ENCODE measurements at places on chromosomes 12 and 14. TPM values are rescaled to one million over a fixed set of nuclear protein-coding genes. Genes with fewer than 3 reads are reported as not detected.

The BAZ2A gene
- 67.1 TPM for polyA plus RNA-seq

The GPD1 gene
- 0.48 TPM for polyA plus RNA-seq

The GSC gene
- not detected for polyA plus RNA-seq

The CLEC1B gene
- 1.3 TPM for polyA plus RNA-seq

The CRADD gene
- 10.1 TPM for polyA plus RNA-seq

The SLC24A4 gene
- polyA plus RNA-seq = 0.45 TPM

The KLC1 gene
- 152 TPM for polyA plus RNA-seq

The GPRC5A gene
- polyA plus RNA-seq = 12.5 TPM

The GLIPR1L1 gene
- polyA plus RNA-seq = 0.54 TPM

Data from right lung (tissue), 10 donors.